ENCODE measurements at places on chromosomes 6 and 20.
A peak's percentile ranks its signal among the peaks of the same experiment; 100 is the strongest.

- no peak for DNase-seq
Observed at GRCh38 chr6:130693944-130694343, 133.3 kb upstream of the SMLR1 start.

DNA sequence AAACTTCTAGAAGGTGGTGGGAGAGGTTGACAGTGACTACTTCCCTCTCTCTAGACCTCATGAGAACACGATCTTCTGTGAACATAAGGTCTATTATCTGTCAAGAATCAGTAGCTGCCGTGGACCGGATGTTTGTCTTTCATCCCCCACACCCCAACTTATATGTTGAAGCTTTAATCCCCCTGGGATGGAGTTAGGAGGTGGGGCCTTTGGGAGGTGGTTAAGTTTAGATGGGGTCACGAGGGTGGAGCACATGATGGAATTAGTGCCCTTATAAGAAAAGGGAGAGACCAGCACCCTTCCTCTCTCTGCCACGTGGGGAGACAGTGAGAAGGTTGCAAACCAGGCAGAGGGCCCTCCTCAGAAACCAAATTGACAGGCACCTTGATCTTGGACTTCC, 409.1 kb downstream of the QKI start:
- no peak for DNase-seq

DNA sequence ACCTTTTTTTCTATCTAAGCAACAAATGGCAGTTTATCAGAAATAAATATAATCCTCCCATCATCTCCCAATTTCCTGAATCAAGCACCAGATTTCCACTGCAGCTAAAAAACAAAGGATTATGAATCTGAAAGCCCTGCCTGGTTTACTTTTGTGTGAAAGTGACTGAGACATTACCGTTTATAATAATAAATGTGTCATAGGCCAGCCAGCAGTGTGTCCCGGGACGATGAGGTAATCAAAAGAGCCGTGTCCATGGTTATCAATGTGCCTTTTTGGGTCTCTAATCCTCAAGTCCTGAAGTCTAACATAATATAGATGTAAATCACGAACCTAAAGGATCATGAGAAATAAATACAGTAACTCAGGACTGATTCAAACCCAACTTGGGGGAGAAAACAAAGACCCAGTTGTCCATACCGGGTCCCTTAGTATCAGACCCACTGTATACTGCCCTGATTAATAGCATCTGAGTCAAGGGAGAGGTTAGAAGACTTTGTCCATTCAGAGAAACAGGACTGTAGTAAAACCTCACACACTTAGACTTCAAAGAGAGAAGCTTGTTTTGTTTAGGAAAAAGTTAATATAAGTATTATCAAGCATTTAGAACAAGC, 149.1 kb downstream of the SASH1 start:
- no peak for DNase-seq

DNA sequence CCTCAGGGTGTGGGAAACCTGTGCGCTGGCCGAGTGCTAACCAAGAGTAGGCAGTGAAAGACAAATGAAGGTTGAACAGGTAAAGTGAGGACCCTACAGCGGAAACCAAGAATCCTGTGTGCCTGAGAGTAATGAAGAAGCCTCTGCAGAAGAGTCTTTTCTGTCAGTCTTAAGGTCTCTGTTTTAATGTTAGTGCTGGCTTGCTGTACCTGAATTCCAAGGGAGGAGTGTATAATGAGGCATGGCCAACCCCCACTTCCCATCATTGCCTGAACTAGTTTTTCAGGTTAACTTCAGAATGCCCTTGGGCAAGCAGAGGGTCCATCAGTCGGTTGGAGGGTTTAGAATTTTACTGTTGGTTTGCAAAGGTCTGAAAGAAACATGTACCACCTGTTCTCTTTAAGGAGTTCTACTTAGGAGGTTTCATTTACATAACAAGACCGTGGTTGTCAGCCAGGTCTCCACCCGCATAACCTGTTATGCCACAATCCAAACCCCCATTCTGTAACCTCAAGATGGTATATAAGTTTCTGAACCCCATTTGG, 589 bp upstream of the PDCD2 start:
- peak; percentile 2 for DNase-seq

GRCh38 chr6:158160932-158161539, 7.0 kb downstream of the SERAC1 start:
- DNase-seq: no peak

DNA sequence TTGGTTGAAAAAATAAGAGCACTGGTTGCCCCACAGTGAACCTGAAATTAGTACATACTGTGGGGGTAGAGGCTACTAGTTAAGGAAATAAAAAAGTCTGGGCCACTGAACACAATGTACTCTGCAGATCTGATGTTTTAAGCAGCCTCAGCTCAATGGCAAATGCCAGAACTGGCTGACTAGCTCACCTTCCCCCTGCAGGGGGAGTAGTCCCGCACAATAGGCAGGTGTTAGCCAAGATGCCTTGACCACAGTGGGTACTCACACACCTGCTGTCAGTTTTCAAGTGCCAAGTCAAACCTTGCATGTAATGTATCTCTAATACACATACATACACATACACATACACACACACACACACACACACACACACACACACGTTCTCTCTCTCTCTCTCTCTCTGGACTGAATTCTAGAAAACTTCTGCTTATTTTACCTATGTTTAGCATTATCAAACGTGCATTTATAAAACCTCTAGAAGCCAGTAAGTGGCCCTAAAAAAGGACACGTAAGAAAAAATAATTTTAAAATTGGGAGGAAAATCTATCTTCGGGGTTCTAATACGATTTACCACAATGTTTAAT, 36.1 kb downstream of the GMDS start:
- DNase-seq: peak; percentile 14

- DNase-seq: peak; percentile 53
Observed at GRCh38 chr6:7216941-7217621, 95.9 kb downstream of the SSR1 start.

GRCh38 chr20:62387219-62387913, 463 bp downstream of the RPS21 start:
- DNase-seq: no peak

GRCh38 chr6:170122651-170123050, 168.2 kb downstream of the DLL1 start:
- DNase-seq: no peak

- no peak for DNase-seq
Observed at GRCh38 chr20:19603376-19603750, 154.7 kb upstream of the RIN2 start.

GRCh38 chr6:133245422-133245903, 4.3 kb downstream of the EYA4 start:
- DNase-seq: no peak

GRCh38 chr6:1574083-1574761, 35.5 kb upstream of the FOXC1 start:
- no peak for DNase-seq

GRCh38 chr20:46111836-46112212, 6.3 kb upstream of the CD40 start:
- no peak for DNase-seq

GRCh38 chr20:62931464-62931863, 5.2 kb upstream of the DIDO1 start:
- DNase-seq: no peak

GRCh38 chr6:2028457-2029038, 216.9 kb downstream of the GMDS start:
- DNase-seq: peak; percentile 86

DNA sequence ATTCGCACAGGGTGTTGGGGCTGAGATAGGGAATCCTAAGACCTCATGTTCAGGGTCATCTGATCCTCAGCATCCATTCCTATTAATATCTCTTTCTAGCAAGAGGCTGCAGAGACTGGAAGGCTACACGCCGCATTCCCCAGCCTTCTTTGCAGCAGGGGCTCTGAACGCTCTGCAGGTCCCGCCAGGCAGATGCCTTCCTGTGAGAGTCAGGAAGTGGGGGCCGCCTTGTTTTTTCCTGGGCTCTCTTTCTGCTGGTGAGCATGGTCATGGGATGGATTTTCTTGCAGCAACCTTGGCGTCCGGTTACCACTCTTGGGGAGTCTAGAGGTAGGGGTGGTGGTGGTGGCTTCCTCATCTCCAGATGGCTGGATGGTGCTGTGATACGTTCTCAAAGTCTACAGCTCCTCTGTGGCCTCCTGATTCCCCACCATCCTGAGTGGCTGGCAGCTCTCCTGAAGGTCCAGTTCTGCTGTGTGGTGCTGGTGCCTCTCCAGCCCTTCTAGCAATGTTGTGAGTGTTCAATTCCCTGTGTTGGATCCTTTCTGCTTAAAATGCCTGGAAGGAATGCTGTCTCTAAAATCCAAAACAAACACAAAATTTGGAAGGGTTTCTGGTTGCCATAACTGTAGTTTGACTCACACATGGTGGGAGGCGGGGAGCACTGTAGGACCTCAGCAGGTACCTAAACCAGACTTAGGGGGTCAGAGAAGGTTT, 111.9 kb downstream of the CEBPB start:
- DNase-seq: no peak

- DNase-seq: peak; percentile 40
Observed at GRCh38 chr6:11766589-11767450, 11.8 kb downstream of the ADTRP start.

GRCh38 chr20:6665621-6666355, 101.7 kb upstream of the BMP2 start:
- DNase-seq: no peak

DNA sequence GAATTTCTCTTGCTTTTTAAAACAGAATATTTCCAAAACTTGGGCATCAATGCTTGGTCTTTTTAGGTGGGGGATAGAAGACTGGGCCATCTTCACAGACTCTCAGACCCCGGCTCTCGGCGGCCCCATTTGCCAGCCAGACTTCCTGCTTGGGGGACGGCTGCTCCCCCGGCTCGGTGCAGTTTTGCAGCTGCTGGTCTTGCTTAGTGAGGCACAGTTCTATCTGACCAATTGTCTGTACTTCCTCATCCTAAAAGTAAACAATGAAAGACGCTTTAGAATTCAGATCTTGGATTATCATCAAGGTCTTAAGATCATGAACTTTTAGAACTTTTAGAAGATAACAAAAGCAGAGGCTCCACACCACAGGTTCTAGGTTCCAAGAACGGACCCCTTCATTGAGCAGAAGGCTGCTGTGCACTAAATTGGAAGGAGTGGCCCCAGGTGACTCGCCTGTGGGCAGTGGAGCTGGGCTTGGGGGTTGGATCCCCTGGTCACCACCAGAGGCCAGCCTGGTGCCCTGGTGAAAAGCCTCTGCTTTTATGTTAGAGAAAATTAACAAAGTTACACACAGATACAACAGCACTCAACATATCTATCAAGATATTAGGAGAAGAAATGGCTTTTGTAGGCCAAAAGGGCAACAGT, 26.7 kb downstream of the RNASET2 start:
- DNase-seq: no peak

DNA sequence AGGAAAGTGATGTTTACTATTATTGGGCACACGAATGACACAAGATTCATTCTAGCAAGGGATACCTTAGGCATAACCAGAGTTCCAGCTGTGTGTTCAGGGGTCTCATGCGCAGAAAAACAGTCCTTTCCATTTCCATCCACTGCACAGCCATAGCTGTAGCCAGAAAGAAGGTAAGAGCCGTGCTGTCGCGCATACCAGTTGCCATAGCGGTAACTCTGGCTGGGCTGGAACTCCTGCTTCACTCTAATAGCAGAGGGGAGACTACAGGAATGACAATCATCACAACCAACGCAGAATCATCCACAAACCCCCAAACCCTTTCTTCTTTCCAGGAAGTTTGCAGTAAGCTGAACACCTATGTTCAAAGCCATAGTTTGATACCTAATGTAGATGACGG, 7.5 kb downstream of the C6orf52 start:
- no peak for DNase-seq

DNA sequence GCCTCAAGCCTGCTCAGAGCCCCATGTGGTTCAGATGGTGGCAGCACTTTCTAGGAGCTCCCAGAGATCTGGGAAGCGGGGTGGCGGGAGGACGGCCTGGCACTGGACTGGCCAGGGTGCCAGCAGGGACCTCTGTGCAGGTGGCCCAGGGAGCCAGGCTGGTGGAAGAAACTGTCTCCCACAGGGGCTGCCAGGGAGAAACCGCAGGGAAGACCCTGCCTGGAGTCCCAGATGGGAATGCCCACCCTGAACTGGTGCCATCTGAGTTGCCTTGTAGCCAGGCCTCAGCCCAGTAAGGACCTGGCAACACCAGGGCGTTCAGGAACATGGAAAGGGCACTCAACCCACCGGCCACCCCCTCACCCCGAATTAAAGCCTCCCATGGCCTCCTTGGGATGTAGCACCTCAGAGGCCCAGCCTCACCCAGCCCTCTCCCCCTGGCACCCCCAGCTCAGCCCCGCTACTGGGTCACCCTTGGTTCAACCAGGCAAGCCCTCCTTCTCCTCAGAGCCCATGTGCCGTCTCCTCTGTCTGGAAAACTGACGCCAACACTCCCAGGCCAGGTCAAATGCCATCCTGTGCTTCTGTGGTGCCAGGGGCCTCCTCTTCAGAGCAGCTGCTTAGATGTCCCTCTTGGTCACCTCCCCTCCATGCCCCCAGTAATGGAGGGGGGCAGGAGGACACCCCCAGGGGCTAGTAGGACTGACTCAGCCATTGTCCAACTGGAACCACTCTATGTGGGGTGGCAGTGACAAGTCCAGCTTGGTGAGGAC, 5.9 kb upstream of the C20orf144 start:
- DNase-seq: no peak

DNA sequence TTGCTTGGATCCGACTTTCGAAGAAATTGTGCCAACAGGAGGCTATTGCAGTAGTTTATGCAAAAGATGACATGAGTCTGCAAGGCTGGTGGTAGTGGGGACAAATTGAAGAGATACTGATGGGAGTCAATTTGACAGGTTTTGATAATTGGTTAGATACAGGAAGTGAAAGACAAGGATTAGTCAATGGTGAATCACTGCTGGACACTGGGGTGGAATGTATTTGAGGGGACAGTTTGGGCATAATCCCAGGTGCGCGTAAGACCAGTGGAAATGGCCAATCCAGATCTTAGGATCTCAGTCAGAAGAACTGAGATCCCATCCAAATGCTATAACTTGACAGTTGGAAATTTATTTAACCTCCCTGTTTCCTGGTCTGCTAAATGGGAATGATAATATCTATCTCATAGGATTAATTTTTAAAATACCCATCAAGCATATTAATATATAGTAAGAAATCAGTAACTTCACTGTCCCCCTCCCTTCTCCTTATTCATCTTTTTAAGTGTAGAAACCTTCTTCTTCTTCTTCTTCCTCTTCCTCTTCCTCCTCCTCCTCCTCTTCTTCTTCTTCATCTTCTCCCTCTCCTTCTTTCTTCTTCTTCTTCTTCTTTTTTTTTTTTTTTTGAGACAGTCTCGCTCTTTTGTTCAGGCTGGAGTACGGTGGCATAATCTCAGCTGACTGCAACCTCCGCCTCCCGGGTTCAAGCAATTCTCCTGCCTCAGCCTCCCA, 30.9 kb upstream of the ERVFRD-1 start:
- no peak for DNase-seq

Data from A673 (cell line).